Omental fat pad (tissue), 4 donors: ENCODE measurements at places on chromosomes 5 and 9. TPM values are rescaled to one million over a fixed set of nuclear protein-coding genes. Genes with fewer than 3 reads are reported as not detected.

The GPX8 gene
- total RNA-seq: 30.9 TPM

DNA sequence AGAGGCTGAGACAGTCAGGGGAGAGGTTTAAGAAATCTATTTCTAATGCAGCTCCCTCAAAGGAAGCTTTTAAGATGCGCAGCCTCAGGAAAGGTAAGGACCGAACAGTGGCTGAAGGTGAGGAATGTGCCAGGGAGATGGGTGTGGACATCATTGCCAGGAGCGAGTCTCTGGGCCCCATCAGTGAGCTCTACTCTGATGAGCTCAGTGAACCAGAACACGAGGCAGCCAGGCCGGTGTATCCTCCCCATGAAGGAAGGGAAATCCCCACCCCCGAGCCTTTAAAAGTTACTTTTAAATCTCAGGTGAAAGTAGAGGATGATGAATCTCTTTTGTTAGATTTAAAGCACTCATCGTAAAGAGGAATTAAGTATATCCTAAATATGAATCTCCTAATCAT lies 8.2 kb downstream of the CAVIN4 start:
- no peak for DNase-seq

The DDX4 gene
- total RNA-seq: not detected

DNA sequence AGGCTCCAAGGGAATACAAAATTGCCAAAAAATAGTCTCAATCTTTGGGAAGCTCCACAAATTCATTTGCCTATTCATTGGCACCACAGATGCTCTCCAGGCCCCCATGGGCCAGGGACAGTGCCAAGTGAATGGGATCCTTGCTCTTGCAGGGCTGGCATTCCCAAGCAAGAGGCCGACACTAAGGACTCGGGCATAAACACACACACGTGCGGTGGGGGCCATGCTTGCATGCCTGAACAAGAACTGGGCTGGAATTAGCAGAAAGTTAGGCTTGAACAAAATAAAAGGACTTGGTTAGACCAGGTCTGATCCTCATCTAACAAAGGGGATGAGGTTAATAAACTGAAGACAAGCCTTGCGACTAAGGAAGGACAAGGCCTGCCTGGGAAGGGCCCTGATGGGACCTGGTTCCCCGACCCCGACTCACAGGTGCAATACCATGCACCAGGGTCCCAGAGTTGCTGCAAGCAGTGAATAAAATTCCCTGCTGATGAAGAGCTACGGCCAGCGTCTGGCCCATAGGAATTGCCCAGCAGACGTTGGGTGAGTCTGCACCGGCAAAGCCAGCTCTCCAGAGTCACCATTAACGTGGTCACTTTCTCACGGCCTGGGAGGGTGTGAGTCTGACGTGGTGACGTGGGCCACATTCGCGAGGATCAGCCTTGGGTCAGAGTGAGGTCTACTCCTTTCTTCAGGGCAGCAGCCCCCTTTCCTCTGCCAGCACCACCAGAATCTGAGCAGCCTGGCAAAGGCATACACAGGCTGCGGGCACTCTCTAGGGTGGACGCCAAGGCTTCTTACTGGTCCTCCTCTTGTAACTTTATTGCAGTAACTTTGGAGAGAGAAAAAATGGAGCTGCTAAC lies 77.4 kb upstream of the FCN1 start:
- no peak for DNase-seq

The C9 gene
- 1.1 TPM for total RNA-seq

- no peak for DNase-seq
Observed at GRCh38 chr5:14039576-14039975, 95.1 kb upstream of the DNAH5 start.

The FOXD1 gene
- not detected for total RNA-seq

GRCh38 chr5:131986161-131986912 lies 25.1 kb downstream of the ACSL6 start:
- DNase-seq: no peak

The FAM221B gene
- not detected for total RNA-seq

DNA sequence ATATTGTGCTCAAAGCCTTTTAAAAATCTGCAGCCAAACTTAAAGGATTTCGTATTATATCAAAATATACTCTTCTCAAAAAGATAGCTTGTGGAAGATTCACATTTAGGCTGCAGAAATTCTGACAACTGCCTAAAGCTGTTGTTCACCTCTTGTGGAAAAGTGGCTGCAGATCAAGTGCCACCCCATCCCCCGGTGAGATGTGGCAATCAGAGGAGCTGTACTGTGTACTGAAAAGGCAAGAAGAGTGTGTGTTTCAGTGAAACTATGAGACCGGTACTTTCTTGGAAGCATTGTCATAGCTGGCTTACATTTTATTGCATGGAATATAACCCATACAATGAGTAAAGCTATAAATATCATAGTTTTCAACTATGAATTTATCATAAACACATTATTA lies 64.3 kb downstream of the CDH18 start:
- no peak for DNase-seq

The ORM1 gene
- 0.65 TPM for total RNA-seq
